ENCODE measurements at places on chromosomes 6 and 20. TPM values are rescaled to one million over a fixed set of nuclear protein-coding genes. Genes with fewer than 3 reads are reported as not detected.

Gene SLC52A3
- 0.56 TPM for polyA plus RNA-seq

Gene GPX6
- not detected for polyA plus RNA-seq

Gene KCNQ5
- polyA plus RNA-seq, result 1.3 TPM

Gene SUN5
- not detected for polyA plus RNA-seq

Gene CDH4
- polyA plus RNA-seq, result 10.3 TPM

Gene SLA2
- polyA plus RNA-seq, result not detected

Gene SLC26A8
- not detected for polyA plus RNA-seq

Gene SDCBP2
- polyA plus RNA-seq, result 0.39 TPM

Gene ARMC2
- 2.1 TPM for polyA plus RNA-seq

Gene TNFAIP3
- 3.9 TPM for polyA plus RNA-seq

Gene SLC17A2
- not detected for polyA plus RNA-seq

Gene ZNF292
- polyA plus RNA-seq, result 2.5 TPM

Gene RBPJL
- polyA plus RNA-seq, result not detected

Gene SYCP2L
- polyA plus RNA-seq, result 2.6 TPM

Gene PCNA
- polyA plus RNA-seq, result 440 TPM

Gene LZTS3
- polyA plus RNA-seq, result 4.2 TPM

Gene SLC32A1
- polyA plus RNA-seq, result not detected

Gene ANKEF1
- 11.5 TPM for polyA plus RNA-seq

Gene FAM83B
- not detected for polyA plus RNA-seq

Gene LEMD2
- polyA plus RNA-seq, result 48.8 TPM

Gene SLC22A3
- polyA plus RNA-seq, result 44.9 TPM

Gene ORC3
- 30.5 TPM for polyA plus RNA-seq

Gene COL21A1
- polyA plus RNA-seq, result 1.4 TPM

Gene RAD21L1
- polyA plus RNA-seq, result not detected

Gene SLC35D3
- not detected for polyA plus RNA-seq

Gene SLC12A5
- 11.5 TPM for polyA plus RNA-seq

Gene HLA-DMB
- polyA plus RNA-seq, result 3.0 TPM

Gene MAP7
- polyA plus RNA-seq, result 49.5 TPM

Gene HLA-C
- polyA plus RNA-seq, result 42.1 TPM

Gene DPPA5
- not detected for polyA plus RNA-seq

Gene SIGLEC1
- polyA plus RNA-seq, result not detected

Gene CLPSL2
- polyA plus RNA-seq, result not detected

Gene NINL
- 23.4 TPM for polyA plus RNA-seq
